ENCODE measurements at places on chromosomes 1 and 21.

- no peak for DNase-seq
Measured at GRCh38 chr1:232899839-232900238, 50.6 kb upstream of the NTPCR start.

DNA sequence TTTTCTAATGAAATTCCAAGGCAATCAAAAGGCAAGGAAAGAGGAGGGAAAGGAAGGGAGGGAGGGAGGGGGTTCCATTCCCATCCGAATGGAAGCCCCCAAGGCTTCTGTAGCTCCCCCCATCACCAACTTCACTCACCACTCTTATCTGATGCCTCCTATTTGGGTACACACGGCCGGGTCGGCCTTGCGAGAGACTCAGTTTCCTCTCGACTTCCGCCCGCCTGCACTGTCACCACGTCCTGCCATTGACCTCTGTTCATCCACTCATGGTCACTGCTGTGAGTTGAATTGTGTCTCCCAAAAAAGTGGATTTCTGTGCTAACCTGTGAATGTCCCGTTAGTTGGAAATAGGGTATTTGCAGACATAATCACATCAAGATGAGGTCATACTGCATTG, 11.2 kb downstream of the PDE9A start:
- DNase-seq: no peak

- DNase-seq: no peak
Measured at GRCh38 chr1:236010443-236010842, 54.4 kb downstream of the NID1 start.

DNA sequence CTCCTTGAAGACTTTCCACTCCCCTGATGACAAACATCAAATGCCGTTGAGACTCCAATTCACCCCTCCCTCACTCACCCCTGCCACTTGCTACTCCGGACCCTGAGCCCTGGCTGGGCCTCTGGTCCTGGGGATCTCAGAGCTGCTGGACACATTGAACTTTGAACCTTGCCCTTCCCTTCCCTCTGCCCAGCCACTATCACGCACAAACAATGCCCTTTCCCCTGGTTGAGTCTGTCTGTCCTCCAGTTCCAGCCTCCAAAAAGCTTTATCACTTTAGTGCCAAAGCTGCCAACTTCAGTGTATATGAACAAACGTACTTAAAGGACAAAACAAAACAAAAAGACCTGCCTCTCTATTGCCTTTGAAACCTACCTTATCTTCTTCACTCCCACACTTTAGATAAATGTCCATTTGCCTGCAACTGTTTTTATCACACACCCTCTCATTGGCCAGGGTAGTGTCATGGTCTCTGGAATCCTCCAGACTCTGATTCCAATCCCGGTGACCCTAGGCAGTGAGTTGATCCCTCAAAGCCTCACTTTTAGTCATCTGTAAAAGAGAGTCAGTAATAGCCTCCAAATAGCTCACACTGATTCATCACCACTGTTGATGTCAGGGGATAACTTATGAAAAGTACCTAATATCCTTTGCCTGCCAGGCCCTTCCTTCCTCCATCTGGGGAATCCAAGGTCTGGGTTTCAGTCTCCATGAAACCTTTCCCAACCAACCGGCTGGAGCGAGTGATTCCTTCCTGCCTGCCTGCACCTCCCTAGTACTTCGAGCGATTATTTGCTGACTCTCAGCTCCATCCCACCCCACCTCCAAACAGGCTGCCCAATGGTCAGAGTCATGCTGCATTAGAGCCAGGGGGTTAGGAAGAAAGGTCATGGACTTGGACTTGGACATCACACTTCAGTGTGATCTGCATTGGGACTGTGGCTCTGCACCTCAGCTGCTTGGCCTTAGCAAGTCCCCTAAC, 15.9 kb upstream of the SPOCD1 start:
- DNase-seq: no peak

GRCh38 chr1:234769986-234770795, 160.2 kb upstream of the IRF2BP2 start:
- no peak for DNase-seq

DNA sequence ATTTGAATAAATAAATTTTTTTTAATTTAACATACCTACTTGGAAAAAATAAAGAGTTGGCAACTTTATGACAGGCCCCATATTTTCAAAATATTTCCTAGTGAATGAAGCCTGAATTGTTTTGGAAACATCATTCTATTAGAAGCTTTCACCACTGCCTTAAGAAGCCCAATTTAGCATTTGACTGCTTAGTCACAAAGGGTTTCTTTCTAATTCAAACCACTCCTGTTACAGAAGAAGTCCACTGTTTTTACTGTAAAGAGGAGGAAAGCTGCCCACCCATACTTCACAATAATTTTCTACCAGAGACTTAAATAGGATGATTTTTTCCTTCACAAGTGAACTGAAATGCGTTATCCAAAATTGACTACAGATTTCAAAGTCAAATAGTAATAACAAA, 534.6 kb upstream of the PTBP2 start:
- no peak for DNase-seq

DNA sequence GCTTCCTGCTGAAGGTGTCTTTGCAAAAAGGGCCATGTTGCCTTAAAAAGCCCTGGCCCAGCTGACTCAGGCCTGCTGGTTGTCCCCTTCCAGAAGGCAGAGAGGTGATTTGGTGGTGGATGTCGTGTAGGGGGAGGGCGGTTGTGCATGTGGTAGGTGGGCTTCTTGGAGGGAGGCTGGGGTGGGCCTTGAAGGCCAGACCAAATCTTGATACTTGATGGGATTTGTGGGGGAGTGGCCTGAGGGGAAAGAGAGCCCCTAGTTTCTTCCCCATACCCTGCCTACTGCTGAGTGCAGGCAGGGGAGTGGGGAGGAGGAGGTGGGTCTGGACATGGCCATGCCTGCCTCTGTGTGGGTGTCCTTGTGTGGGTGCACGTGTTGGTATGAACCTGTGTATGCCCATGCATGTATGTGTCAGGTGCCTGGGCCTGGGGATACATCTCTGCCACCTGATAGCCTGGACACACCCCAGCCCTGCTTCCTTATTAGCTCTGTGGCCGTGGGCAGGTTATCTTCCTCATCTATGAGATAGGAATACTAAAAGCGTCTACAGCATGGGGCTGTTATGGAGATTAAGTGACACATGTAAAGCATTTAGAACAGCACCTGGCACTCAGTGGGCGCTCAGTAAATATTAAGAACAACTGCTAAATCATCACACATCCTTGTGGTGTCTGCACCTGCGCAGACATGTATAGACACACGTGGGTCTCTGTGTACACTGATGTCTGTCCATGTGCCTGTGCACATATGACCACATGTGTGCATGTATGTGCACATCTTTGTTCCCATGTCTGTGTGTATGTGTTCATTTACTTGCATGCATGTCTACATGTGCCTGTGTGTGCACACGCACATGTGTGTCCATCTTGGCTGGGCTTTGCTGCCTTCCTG, 17.0 kb downstream of the FAM151A start:
- peak; percentile 94 for DNase-seq

DNA sequence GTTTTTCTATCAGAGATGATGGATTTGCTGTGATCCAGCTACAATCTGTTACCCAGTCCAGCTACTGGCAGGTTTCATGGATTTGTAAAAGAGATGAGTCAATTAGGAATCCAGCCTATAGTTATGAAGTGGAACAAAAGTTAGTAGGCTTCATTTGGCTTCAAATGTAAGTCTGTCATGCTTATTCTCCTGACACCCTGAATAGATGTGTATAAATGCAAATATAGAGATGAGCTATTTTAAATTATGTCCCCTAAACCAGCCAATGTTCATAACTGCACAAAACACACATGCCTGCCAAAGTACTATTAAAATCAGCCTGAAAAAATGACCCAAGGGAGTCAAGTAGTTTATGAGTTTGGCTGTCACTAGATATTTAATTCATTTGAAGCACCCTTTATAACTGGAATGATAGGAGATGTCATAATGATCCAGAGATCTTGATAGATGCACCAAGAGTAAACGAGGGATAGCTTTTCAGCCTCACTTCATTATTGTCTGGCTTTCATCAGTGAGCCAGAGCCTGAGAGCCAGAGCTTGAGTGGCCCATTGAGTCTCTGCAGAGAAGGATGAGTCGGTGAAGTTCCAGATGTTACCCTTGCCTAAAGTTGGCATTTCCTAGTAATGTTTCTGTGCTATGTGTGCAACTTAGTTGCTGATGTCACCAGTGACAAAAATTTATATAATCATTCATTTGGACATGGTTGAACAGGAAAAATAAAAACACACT, 11.8 kb upstream of the NTMT2 start:
- DNase-seq: no peak

- DNase-seq: no peak
Measured at GRCh38 chr1:246785494-246786111, 61.4 kb downstream of the SCCPDH start.

GRCh38 chr1:66563941-66564630, 30.1 kb downstream of the SGIP1 start:
- DNase-seq: no peak

GRCh38 chr1:90000934-90001676, 6.2 kb downstream of the ZNF326 start:
- DNase-seq: no peak

- no peak for DNase-seq
Measured at GRCh38 chr1:109627692-109628399, 8.2 kb downstream of the AMPD2 start.

GRCh38 chr1:11338284-11338924, 65.4 kb downstream of the UBIAD1 start:
- DNase-seq: no peak

DNA sequence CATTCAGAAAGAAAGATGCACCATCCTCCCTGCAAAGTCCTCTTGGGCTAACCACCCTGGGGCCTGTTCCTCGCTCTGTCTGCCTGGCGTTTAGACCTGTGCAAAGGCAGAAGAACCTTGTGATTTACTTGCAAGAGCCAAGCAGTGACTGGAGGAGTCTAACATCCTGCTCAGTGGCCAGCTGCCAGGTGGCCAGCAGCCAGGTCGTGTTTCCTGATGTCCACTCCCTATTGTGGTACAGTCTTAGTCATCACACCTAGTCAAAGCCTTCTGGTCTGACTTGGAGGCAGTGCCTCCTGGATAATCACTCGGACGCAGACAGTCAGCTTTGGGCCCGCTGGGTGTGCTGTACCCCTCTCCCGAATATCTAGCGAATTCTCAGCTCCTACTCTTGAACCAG, 118.1 kb downstream of the PGBD5 start:
- DNase-seq: no peak

- DNase-seq: no peak
Measured at GRCh38 chr1:110668549-110668948, 6.2 kb downstream of the KCNA3 start.

DNA sequence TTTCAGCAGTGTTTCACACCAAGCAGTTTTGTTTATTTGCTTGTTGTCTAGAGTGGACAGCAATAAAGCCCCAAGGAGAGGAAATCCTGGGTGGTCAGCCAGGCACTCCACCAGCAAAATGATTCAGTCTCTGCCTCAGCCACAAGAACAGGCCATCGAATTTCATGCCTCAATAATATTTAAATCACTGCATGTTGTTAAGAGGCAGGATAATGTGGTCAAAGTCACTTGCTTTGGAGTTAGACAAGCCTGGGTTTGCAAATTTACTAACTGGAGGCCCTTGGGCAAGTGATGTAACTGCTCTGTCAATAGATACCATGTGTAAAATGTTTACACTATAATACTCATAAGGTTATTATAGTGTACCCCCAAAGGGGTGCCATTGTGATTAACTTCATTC, 349.6 kb downstream of the LMO4 start:
- DNase-seq: peak; percentile 72

DNA sequence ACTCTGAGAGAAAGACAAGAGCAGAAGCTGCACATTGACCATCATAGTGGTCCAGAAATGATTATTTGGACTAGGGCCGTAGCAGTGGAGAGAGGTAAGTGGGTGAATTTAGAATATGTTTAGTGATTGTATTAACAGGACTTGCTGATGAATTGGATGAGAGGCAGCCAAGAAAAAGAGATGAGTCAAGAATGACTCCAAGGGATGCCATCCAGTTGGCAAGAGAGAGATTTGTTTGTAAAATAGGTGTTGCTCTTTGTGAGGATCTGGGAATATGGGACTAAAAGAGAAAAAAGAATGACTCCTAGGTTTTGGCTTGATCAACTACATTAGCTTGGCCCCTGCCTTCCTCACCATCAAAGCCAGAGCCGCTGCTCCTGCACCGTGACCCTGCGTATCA, 54.2 kb upstream of the ARTN start:
- DNase-seq: no peak

DNA sequence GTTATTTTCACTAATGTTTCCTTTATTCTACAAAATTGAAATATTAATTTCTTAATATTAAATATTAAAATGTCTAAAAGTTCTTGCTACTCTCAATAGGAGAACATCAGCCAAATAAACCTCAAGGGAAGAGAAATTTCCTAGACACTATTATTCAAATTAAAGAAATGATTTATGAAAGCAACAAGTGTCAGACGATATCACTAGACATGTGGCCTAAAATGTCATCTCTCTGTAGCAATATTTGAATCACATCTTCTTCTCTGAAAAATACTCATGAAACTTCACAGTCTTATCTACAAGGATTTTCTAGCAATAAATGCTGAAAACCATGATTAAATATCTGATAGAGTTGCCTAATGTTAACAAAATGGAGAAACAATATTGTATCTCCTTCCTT, 2.5 kb upstream of the SERBP1 start:
- DNase-seq: no peak

- no peak for DNase-seq
Measured at GRCh38 chr1:10106756-10107475, 74.2 kb downstream of the UBE4B start.

- DNase-seq: no peak
Measured at GRCh38 chr1:19387045-19387467, 74.9 kb downstream of the SLC66A1 start.

Measured in NCI-H526 treated with DMSO at 0.1 percent for 48 hours (cell line).